Effector CD8-positive, alpha-beta T cell (primary cell): ENCODE measurements at places on chromosomes 2 and 18.

DNA sequence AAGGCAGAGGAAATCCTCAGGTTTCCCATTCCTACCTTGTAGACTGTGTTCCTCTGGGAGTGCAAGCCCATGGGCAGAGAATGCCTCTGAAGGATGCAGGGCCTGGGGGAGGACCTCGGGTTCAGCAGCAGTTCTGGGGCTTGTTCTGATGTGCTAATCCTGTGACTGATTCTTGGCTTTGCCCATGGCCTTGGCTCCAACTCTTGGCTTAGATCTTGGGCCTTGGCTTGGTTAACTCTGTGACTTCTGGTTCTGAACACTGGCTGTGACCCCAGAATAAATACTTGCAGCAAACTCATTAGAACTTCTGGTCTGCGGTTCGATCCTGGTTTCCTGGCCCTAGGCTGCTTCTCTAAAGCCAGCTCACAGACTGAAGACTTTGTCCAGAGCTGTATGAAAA, 366.9 kb upstream of the ZEB2 start:
- no peak for DNase-seq

GRCh38 chr18:76881744-76882143, 59.4 kb downstream of the ZNF236 start:
- DNase-seq: no peak

DNA sequence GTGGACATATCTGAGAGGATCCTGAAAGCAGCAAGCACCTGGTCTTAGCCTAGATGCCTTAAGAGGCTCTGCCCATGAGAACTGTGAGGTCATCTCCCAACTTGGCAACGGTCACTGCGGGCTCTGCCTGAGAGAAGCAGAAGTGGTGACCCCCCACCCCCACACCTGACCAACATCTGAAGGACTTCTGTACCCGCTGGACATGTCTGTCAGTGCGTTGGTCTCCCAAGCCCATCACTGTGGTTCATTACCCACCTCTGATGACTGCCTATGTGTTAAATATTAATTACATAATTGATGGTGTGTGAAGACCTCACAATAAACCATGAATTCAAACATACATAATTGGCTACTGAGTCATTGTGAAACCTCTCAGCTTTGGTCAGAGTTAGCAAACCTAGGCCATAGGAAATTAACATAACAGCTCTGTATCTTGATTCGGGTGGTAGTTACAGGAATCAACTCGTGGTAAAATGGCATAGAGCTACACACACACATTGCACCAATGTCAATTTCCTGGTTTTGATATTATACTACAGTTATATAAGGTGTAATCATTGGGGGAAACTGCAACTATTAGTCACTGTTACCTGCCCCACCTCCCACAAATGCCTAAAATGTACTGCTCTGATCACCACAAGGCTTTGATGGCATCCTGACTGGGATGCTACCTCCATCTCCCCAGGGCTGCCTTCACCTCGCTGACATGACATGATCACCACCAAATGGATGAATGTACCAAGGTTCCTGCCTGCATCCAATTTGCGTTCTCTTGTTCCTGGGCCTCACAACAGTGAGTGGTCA, 4.3 kb upstream of the GALNT1 start:
- no peak for DNase-seq

DNA sequence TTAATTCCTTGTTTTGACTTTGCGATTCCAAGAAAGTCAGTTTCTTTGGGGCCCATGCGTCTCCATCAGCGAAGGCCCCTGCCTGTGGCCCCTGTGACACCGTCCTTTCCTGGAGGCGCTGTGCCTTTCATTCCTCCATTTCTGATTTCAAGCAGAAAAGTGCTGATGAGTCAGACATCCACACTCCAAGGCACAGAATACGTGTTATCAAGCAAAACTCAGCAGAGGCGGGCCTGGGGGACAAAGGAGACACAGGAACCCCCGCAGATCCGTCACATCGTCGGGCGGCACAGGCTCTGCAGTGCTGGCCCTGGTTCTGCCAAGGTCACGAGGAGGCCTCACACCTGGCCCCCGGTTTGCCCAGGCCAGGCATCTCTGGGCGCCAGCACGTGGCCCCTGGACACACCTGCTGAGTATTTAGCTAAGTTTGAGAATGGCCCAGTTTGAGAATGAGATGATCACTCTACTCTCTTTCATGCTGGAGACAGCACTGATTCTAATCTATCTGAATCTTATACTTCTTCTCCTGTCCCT, 7.2 kb upstream of the SALL3 start:
- DNase-seq: no peak
